Muscle of leg (tissue), 16 donors: ENCODE measurements at places on chromosomes 11 and 22. TPM values are rescaled to one million over a fixed set of nuclear protein-coding genes. Genes with fewer than 3 reads are reported as not detected.
A peak's percentile ranks its signal among the peaks of the same experiment; 100 is the strongest.

CCDC157 gene
- 1.2 TPM for polyA plus RNA-seq

MPZL3 gene
- polyA plus RNA-seq: 0.65 TPM

CECR2 gene
- 21.0 TPM for polyA plus RNA-seq

NRGN gene
- polyA plus RNA-seq: 6.4 TPM

SLC22A8 gene
- polyA plus RNA-seq: not detected

FOLR2 gene
- 23.7 TPM for polyA plus RNA-seq

MMP8 gene
- polyA plus RNA-seq: 0.05 TPM

TNNT3 gene
- 5,084 TPM for polyA plus RNA-seq

SYCE3 gene
- polyA plus RNA-seq: not detected

HOATZ gene
- 0.19 TPM for polyA plus RNA-seq

YPEL1 gene
- 12.1 TPM for polyA plus RNA-seq

SHISA8 gene
- polyA plus RNA-seq: 0.22 TPM

DNA sequence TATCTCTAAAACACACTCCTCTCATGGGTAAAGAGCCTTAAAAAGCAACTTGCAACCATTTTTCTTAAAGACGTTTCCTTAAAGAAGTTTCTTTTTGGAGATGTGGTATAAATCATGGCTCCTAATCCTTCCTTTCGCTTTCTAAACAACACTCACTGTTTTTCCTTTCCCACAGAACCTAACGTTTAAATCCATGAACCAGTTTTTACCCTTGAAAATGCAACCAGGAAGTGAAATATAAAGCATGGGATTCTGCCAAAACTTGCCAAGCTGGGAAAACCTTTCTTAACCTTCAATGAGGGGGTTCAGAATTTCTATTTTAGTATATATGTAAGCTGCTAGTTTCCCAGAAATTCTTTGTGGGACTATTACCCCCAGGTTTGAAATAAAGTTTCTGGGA lies 8.6 kb downstream of the PLEKHA7 start:
- no peaks in the 10 kb centered on the region for H3K27me3 ChIP-seq
- no peak overlapping the region for H3K4me3 ChIP-seq
- no peak overlapping the region for H3K27ac ChIP-seq
- no peak for DNase-seq

- peaks cover 44% of the 10 kb centered on the region for H3K4me1 ChIP-seq
- peaks cover 2% of the 10 kb centered on the region for H3K27me3 ChIP-seq
- H3K4me3 ChIP-seq: no peak overlapping the region
- no peak for DNase-seq
- peak overlapping the region; percentile 42 for H3K27ac ChIP-seq
Observed at GRCh38 chr11:95148406-95148805, 58.8 kb downstream of the ENDOD1 start.

- peak within 1 kb of the TSS; percentile 85 for H3K27ac ChIP-seq
- H3K4me3 ChIP-seq: peak within 1 kb of the TSS; percentile 75
- H3K27me3 ChIP-seq: no peaks in the 10 kb centered on the region
- H3K36me3 ChIP-seq: peaks cover 31% of the 10 kb centered on the region
- DNase-seq: peak; percentile 96
- H3K4me1 ChIP-seq: peaks cover 40% of the 10 kb centered on the region
Observed at GRCh38 chr22:31346255-31346732, at the start of gene PATZ1. Gene PATZ1, minus strand, starts transcription at chr22:31346346. Its CDS starts 744 bp downstream, at chr22:31345602.

GRCh38 chr11:120174866-120175265 lies 36.0 kb upstream of the OAF start:
- peaks cover 20% of the 10 kb centered on the region for H3K27me3 ChIP-seq
- H3K4me3 ChIP-seq: no peak overlapping the region
- peaks cover 34% of the 10 kb centered on the region for H3K4me1 ChIP-seq
- H3K36me3 ChIP-seq: no peaks in the 10 kb centered on the region
- no peak overlapping the region for H3K27ac ChIP-seq

DNA sequence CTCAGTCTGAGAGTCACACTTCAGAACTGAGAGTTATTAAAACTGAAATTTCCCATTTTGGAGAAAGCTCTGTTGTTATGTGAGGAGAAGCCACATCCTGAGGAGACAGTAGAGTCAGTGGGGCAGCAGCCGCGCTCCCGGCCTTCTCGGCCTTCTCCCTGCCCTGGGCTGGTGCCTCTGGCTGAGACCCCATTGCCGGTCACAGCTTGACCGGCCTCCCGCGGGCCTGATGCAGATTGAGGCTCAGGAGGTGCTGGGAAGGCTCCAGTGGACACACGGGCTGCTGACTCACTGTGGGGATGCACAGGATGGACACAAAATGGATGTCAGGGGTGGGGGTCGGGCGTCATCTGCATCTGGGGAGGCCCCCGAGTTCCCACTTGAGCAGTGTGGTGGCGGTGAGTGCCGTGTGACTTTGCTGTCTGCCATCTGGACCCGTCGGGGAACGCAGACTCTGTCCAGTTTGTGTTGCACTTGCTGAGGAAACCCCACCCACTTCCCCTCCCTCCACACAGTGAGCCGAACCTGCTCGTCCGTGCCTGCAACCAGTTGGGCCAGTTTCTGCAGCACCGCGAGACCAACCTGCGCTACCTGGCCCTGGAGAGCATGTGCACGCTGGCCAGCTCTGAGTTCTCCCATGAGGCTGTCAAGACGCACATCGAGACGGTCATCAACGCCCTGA lies 50.1 kb downstream of the MUC6 start:
- H3K4me1 ChIP-seq: no peaks in the 10 kb centered on the region
- no peak for DNase-seq
- no peak overlapping the region for H3K4me3 ChIP-seq
- no peak overlapping the region for H3K27ac ChIP-seq
- H3K36me3 ChIP-seq: peaks cover 77% of the 10 kb centered on the region

GRCh38 chr11:31764766-31765165 lies 46.4 kb downstream of the PAX6 start:
- H3K4me1 ChIP-seq: no peaks in the 10 kb centered on the region
- peak; percentile 13 for DNase-seq
- no peaks in the 10 kb centered on the region for H3K36me3 ChIP-seq
- H3K27ac ChIP-seq: no peak overlapping the region
- H3K27me3 ChIP-seq: no peaks in the 10 kb centered on the region

DNA sequence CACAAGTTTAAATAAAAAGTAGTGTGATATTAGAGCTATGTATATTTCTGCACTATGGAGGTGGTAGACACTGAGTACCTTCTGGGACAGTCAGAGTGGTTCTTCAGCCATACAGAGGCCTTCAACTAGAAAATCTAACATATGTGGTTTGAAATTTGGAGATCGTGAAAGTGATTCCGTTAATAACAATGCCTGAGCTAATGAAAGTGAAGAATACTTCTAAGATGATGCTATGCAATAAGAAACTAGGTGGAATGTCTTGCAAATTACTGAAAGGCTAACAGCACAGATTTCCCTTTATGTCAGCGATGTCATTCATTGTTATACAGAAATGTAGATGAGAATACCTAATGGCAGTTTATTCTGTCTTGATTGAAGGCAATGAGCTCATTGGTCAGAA lies 1984.7 kb upstream of the RAG2 start:
- no peak overlapping the region for H3K4me3 ChIP-seq
- H3K27me3 ChIP-seq: no peaks in the 10 kb centered on the region

- H3K27ac ChIP-seq: no peak overlapping the region
- H3K27me3 ChIP-seq: no peaks in the 10 kb centered on the region
- no peak overlapping the region for H3K4me3 ChIP-seq
- H3K4me1 ChIP-seq: no peaks in the 10 kb centered on the region
Observed at GRCh38 chr11:18853086-18853720, 61.6 kb upstream of the PTPN5 start.

DNA sequence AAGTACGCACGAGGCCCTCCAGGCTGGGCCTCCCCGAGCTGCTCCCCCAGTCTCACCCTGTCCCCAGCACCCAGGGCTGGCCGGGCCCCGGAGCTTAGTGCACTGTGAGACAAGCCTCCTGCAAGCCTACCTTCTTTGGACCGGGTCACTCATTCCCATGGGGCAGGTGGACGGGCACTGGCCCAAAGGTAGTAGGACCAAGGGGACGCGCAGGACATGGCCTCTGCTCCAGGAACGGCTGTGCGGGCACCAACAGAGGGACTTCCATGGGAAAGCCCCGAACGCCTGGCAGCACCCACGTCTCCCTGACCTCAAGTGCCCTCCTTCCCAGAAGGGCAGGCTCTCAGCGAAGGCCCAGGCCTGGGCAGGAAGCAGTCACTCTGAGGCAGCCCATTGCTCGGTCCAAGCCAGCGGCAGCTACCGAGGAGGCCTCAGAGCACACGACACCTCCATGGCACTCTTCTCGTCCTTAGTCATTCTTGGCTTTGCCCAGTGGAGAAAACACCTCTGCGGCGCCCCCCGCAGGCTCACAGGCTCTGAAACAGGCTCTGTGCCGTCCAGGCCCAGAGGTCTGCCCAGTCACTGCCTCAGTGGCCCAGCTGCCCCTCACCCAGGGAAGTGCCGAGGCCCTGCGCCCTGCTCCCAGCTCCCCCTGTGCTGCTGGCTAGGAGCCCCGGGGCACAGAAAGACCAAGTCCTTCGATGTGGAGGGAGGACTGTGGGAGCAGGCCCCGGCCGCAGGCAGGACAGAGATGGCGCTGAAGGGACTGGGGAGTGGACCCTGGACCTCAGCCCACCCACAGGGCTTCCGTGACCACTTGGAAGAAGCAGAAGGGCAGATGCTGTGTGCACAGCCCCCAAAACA lies 3.8 kb downstream of the MOB2 start:
- no peak overlapping the region for H3K27ac ChIP-seq
- peaks cover 33% of the 10 kb centered on the region for H3K4me1 ChIP-seq
- no peak for DNase-seq
- H3K27me3 ChIP-seq: no peaks in the 10 kb centered on the region
- no peak overlapping the region for H3K4me3 ChIP-seq

GRCh38 chr11:102064316-102064715 lies 17.1 kb downstream of the CFAP300 start:
- H3K27ac ChIP-seq: no peak overlapping the region
- no peak overlapping the region for H3K4me3 ChIP-seq
- no peak for DNase-seq
- no peaks in the 10 kb centered on the region for H3K36me3 ChIP-seq
- H3K27me3 ChIP-seq: no peaks in the 10 kb centered on the region

DNA sequence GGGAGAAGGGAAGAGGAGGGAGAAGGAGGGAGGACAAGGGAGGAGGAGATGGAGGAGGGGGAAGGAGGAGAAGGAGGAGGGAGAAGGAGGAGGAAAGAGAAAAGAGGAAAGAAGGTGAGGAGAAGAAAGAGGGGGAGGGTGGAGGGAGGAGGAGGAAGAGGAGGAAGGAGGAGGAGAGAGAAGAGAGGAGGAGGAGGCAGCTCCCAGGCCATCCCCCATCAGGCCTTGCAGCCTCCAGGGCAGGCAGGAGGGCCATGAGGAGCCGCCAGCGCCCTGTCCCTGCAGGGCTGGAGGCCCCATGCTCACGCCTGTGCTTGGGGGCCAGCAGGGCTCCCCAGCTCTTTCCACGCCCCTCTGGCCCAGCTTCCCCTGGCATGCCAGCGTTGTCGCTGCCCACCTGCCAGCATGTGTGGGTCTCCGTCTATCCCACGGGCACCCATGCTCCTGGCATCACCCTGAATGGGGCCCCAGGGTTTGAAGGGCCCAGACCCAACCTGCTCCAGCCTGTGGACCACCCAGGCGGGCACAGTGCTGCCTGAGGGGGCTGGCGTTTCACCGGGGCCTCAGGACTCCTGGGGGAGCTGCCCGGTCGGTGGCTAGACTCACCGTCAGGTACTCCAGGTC lies 5.2 kb downstream of the TSPAN32 start:
- no peaks in the 10 kb centered on the region for H3K27me3 ChIP-seq
- no peaks in the 10 kb centered on the region for H3K36me3 ChIP-seq
- H3K4me3 ChIP-seq: no peak overlapping the region
- peaks cover 63% of the 10 kb centered on the region for H3K4me1 ChIP-seq
- peak overlapping the region; percentile 40 for H3K27ac ChIP-seq
- DNase-seq: no peak

- H3K4me1 ChIP-seq: peaks cover 67% of the 10 kb centered on the region
- peak within 1 kb of the TSS; percentile 88 for H3K4me3 ChIP-seq
- peaks cover 19% of the 10 kb centered on the region for H3K36me3 ChIP-seq
- DNase-seq: peak; percentile 96
- no peaks in the 10 kb centered on the region for H3K27me3 ChIP-seq
Observed at GRCh38 chr22:50306753-50307749, at the start of gene PLXNB2. Gene PLXNB2, minus strand, starts transcription at chr22:50307646. Its CDS starts 17,062 bp downstream, at chr22:50290584.

DNA sequence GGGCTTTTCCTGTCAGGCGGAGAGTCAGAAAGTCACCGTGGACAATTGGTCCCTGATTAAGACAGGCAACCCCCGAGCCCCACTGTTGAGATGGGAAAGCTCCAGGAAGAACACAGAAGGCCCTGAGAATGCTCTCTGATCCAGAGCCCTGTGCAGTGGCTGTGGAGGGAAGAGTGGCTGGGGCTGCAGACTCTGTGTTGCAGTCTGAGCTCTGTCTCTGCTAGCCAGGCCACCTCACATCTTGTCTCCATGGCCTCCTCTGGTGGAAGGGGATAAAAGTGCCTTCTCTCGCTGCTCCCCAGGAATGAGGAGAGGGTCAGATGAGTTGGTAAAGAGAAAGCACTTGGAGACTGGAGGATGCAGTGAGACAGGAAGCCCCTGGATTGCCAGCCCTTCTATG lies 141.2 kb downstream of the CEP164 start:
- H3K27me3 ChIP-seq: peaks cover 2% of the 10 kb centered on the region
- no peak overlapping the region for H3K27ac ChIP-seq
- H3K4me3 ChIP-seq: no peak overlapping the region
- no peak for DNase-seq
- H3K36me3 ChIP-seq: no peaks in the 10 kb centered on the region
- H3K4me1 ChIP-seq: no peaks in the 10 kb centered on the region

DNA sequence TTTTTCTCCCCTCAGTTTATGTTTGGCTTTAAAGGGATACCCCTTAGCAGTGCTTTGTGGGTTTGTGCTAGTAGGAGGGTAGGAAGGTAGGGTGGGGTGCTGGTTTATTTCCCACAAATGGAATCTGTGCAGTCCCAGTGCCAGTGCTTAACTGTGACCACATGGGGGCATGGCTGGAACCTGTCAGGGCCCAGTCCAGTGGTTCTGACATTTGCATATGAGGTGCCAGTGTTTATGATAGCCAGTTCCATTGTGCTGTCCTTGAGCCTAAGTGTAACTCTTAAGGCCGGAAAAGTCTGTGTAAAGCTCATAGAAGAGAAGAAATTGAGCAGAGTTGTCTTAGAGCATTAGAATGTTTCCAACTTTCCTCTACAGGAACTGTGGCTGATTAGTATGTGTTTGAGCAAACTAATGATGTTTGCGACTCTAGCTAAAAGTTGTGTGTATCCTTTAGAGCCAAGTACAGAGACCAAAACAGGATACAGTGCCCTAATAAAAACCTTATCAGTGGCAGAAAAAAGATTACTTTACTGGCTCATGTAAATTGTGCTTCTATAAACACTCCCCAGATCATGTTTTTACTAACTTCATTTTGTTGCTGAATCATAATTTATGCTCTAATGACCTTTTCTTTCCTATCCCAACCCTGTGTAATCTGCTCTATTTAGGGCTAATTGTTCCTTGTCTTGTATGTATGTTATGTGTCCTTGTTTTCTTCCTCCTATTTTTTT lies 38.1 kb downstream of the DIXDC1 start:
- H3K4me3 ChIP-seq: no peak overlapping the region
- H3K36me3 ChIP-seq: peaks cover 17% of the 10 kb centered on the region
- H3K27ac ChIP-seq: no peak overlapping the region
- no peak for DNase-seq
- H3K27me3 ChIP-seq: no peaks in the 10 kb centered on the region

DNA sequence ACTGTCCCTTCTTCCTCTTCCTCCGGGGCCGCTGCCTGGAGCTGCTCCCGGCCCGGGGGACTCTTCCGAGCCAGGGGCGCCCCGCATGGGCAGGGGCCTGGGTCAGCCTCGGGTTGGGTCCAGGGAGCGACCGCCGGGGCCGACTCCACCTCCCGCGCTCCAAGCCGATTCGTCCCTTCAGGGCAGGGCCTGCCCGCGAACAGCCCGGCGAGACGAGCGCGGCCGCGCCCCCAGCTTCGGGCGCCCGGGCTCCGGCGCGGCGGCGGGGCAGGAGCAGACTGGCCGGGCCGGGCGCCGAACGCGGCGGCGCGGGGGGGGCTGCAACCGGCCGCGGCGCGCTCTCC lies at the start of gene LARGE1:
TSS of gene LARGE1 (minus strand) at position 280 of the 344 bp plus-strand sequence.
- peak; percentile 49 for DNase-seq
- H3K4me1 ChIP-seq: peaks cover 24% of the 10 kb centered on the region
- H3K27me3 ChIP-seq: peaks cover 9% of the 10 kb centered on the region
- peak within 1 kb of the TSS; percentile 82 for H3K27ac ChIP-seq
